Fibroblast of skin of right biceps (primary cell): ENCODE measurements at places on chromosomes 16 and 17.

DNA sequence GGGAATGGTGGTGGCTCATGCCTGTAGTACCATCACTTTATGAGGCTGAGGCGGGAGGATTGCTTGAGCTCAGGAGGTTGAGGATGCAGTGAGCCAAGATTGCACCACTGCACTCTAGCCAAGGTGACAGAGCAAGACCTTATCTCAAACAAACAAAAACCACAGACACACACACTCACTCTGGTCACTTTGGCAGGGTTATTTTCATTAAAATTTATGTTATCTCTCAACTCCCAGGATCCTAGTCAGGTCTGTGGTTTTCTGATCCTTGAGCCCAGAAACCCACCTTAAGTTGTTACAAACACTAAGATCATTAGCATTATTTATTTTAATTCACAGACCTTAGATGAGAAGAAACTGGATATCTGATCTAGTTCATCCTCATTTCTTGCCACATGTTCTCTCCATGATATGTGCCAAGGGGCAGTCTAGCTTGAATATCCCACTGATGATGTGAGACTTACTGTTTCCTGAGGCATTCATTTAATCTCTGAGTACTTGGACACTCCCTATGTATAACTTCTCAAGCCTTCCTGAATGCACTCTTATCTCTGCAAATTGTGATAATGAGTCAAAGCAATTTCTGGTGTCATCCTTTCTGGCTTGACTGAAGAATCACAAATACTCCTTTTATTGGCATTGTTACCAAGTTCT lies 9.6 kb downstream of the ABHD15 start:
- no peak for DNase-seq

DNA sequence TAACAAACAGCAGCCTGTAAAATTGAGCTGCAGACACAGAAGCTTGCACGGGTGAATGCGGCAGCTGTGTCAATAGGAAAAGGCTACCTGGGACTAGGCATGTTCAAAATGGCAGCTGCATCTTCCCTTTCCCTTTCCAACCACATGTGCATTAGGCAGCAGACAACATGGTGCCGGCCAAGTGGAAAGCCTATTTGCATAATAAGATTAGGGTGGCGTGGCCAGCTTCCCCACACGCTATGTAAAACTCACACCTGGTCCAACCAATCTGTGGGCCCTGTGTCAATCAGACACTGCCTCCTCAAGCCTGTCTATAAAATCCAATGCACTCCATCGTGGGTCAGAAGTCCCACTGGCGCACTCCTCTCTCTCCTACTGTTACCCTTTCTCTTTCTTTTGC lies 61.0 kb upstream of the RBBP6 start:
- no peak for DNase-seq

DNA sequence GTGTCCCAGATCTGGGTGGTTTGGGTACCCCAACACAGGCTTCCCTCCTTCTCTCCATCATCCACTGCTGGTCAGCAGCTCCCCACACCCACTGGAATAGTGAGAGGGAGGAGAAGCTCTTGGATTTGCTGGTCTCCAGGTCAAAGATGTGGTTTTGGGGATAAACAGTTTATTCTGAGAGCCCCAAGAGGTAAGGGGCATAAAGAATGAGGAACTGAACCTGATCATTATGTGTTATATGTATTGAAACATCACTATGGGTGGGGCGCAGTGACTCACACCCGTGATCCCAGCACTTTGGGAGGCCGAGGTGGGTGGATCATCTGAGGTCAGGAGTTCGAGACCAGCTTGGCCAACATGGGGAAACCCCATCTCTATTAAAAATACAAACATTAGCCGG lies 3.9 kb downstream of the DPEP2 start:
- no peak for DNase-seq

DNA sequence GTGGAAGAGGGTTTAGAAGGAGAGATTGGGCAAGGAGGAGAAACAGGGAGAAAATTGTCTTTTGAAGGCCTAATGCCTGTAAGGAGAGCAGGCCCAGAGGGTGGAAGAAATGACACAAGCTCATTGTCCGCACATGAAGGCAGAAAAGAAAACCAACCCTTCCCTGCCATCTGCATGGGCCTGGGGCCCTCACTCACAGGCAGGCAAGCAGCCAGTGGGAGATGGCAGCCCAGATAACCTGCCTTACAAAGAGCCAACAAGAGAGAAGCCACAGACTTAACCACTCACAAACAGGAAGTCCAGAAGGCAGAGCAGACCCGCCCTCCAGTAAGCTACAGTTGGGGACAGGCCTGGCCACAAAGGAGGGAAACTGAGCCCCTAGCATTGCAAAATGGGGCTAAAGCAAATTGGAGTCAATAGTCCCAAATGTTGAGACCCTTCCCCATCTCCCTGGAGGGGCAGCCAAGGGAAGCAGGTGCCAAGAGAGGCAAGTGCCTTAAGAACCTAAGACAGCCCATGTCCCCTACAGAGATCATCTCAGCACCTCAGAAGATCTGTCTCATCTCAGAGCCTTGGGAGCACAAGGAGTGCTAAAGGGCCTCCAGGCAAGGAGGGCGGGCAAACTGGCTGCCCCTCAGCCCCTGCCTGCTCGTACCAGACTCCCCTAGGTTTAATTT lies 7.3 kb upstream of the TSPOAP1 start:
- DNase-seq: no peak

DNA sequence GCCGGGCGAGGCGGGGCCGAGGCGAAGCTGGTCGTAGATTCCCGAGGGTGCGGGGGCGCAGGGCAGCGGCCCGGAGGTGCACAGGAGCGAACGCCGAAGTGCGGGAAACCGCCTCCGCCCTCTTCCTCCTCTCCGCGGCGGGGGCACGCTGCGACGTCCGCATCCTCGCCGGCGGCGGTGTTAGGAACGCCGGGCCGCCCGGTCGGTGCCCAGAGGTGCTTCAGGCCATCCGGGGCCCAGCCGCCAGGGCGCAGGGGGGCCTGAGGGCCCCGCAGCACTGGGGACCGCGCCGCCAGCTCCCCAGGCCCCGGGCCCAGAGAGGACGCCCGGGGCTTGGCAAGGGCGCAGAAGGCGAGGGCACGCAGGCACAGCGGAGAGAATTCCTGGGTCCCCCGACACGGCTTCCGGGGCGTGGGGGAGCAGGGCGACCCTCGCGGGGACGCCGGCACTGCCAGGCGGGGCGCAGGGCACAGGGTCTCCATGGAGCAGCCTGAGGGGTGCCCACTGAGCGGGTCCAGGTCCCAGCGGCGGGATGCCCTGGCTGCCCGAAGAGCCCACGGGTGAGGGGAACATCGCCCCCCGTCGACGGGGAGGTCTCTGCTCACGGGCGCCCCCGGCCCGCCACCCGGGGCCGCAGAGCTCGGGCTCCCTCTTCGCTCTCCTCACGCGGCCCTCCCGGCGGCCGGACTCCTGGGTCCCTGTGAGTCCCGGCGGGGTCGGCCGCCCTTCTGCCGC lies 576 bp downstream of the EPOP start:
- DNase-seq: no peak

DNA sequence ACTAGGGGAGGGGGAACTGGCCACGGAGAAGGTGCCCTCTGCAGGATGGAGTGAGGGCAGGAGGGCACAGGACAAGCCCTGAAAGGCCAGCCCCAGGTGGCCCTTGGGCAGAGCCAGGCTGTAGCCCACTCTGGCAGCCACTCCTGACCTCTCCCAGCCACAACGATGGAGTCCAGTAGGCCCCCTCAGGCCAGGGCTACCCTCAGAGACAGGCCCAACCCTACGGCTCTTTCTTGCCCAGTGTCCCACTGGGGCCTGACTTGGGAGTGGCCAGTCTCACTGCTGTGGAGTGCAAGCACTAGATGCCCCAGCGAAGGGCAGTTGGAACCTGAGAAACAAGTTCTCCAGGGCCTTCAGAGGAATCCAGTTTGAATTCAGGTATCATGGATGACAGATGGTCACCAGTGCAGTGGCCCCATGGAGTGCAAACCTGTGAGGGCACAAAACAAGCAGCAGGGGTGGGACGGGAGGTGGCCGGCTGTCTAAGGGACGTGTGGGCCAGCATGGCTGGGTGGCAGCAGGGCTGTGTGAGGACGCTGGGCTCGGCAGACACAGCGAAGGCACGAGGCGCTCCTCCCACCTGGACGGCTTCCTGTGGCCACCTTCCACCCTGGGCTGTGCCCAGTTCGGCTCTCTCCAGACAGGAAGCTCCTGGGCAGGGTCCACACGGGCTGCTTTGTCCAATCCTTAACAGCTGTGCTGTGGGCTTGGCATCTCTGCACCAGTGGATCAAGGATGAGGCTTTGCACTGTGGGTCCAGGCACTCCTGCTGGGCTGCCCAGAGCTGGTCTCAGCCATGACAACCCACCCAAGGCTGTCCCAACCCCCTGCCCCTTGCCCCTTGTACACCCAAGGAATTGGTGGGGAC lies 72.1 kb downstream of the AMFR start:
- no peak for DNase-seq

GRCh38 chr17:27381007-27381501 lies 75.2 kb upstream of the KSR1 start:
- peak; percentile 57 for DNase-seq

DNA sequence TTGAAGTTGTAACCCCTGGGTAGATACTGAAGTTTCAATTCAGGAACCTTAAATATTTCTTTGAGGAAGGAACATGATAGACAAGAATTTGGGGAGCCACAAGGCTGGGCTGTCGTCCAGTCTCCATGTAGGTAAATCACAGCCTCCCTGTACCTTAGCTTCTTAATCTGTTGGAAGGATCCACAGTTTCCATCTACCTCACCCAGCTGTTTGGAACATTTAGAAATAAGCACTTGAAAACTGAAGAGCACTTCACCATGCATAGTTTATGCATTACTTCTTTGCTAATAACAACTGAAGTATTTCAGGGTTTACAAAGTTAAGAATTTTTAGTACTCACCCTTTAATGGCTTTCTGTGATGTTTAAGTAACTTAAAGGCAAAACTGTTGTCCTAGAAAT lies 17.2 kb downstream of the TXNDC11 start:
- no peak for DNase-seq

DNA sequence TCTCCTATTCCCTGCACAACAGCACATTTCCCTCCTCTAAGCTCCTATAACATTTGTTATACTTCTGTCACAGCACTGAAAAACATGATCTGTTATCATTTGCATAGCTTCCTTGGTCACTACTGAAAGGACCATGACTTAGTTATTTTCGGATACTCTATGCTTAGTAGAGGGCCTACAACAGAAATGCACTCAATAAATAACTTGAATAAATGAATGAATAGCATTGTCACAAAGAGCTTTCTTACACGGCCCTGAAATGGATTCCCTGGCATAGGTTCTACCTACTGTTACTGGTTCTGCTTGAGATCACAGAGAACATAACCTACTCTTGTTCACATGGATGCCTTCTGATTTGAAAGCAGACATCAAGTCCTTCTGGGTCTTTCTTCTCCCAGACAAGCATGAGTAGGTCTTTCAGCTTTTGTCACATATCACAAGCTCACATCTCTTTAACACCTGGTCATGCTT lies 41.6 kb downstream of the MYO1D start:
- DNase-seq: no peak

- no peak for DNase-seq
Measured at GRCh38 chr17:69435971-69436696, 21.6 kb downstream of the MAP2K6 start.

GRCh38 chr17:5877366-5877765 lies 192.8 kb upstream of the WSCD1 start:
- no peak for DNase-seq

DNA sequence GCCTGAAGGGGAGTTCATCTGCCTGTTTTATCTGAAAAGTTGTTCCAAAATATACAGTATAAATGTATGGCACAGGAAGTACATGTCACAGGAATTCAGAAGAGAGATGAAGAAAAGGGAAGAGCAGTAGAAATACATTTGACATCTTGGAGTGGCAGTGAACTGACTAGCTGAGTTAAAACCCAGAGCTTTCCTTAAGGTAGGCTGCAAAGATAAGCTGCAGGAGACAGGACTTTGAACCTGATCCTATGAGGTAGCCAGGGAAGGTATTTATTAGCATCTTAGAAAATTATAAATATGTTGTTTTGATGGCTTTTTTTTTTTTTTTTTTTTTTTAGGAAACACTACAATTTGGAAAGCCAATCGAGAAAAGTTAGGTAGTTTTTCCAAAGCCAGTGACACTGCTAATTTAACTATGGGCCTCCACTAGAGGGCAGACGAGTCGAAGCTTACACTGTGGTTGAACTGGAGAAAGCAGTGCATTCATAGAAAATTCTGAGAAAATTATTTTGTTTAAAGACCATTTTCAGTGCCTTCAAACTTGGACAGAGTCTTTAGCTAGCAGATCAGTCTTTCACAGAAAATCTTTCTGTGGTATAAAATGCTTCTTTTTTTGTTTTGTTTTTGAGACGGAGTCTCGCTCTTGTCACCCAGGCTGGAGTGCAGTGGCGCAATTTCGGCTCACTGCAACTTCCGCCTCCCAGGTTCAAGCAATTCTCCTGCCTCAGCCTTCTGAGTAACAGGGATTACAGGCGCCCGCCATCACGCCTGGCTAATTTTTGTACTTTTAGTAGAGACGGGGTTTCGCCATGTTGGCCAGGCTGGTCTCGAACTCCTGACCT lies 122.3 kb downstream of the SSH2 start:
- DNase-seq: peak; percentile 68

DNA sequence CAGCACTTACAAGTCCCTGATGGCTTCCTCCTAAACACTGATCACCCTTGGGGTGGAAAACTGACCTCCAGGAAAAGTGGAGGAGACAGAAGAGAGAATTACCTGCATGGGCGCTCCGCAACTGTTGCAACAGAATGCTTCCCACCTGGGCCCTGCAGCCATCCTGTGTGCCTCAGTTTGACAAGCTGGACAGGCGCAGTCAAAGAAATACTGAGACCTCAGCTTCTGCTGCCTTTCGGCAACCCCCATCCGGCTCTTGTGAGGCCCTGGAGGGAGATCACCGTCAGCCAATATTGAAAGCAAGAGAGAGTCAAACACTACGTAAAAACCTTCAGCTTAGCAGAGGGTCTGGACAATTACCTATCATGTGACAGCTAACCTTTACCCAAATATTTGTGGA lies 24.8 kb downstream of the SERPINF1 start:
- no peak for DNase-seq

- no peak for DNase-seq
Measured at GRCh38 chr17:43043307-43043706, 18.3 kb downstream of the RND2 start.

- no peak for DNase-seq
Measured at GRCh38 chr17:58527949-58528348, 13.5 kb upstream of the MTMR4 start.

DNA sequence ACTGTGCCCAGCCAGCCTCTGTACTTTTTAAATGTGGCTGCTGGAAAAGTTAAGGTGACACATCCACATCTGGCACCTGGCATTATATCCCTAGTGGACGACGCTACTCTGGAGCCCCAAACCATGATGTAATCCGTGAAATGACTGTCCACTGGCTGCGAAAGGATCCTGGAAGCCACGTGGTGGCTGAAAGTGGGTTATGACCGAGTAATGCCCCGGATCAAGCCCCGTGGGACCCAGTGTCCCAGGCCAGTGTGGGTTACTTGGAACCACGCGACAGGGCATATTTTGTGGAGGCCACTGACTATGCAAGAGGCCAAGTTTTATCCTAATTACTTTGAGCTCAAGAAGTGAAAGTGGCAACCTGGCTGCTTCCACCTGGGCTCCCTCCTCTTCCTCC lies 79.6 kb downstream of the PGS1 start:
- DNase-seq: no peak

DNA sequence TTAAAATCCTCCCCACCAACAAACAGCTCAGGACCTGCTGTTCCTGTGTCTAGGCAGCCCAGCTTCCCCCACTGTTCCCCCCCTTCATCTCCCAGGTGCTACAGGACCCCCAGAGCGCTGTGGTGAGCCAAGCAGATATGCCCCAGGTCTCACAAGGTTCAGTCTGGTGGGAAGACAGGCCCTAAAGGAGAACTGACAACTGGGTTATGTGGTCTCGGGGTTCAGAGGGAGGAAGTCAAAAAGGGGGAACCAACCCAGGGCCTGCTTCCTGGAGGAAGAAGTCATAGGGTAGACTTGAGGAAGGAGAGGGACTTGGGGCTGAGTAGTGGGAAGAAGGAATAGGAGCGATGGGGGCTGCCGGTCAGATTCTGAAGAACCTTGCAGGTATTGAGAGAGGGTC lies 2.6 kb downstream of the RIPOR1 start:
- DNase-seq: no peak
